ENCODE measurements at places on chromosomes 16 and 17. TPM values are rescaled to one million over a fixed set of nuclear protein-coding genes. Genes with fewer than 3 reads are reported as not detected.

GRCh38 chr16:87782033-87782432, 16.2 kb upstream of the KLHDC4 start:
- DNase-seq = no peak

GRCh38 chr17:79026376-79027273, 2.7 kb downstream of the C1QTNF1 start:
- DNase-seq = no peak

The KIF1C gene
- 174 TPM for total RNA-seq

The E4F1 gene
- total RNA-seq = 31.9 TPM

DNA sequence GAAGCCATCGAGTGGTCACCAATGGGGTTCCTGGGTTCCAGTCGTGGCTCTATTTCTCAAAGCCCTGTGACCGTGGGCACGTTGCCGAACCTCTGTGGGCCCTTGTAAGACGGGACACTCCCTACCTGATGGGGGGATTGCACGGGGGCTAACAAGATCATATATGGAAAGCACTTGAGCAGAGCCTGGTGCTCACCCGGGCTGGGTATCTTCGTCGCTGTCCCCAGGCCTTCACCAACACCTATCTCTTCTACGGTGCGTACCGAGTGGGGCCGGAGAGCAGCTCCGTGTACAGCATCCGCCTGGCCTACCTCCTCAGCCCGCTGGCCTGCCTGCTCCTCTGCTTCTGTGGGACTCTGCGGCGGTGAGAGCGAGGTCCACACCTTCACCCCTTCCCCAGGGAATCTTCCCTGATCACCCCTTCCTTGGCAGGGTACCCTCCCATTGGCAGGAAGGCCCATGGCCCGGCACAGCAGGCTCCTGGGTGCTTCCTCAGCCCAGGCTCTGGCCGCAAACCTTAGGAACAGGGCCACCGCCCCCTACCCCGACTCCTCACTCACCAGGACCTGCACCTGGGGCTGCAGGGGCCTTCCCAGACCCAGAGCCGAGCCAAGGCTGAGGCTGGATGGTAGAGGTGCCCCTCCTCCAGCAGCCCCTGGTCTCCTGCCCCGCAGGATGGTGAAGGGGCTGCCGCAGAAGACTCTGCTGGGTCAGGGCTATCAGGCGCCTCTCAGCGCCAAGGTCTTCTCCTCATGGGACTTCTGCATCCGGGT, 2.8 kb downstream of the TMC8 start:
- DNase-seq = no peak

DNA sequence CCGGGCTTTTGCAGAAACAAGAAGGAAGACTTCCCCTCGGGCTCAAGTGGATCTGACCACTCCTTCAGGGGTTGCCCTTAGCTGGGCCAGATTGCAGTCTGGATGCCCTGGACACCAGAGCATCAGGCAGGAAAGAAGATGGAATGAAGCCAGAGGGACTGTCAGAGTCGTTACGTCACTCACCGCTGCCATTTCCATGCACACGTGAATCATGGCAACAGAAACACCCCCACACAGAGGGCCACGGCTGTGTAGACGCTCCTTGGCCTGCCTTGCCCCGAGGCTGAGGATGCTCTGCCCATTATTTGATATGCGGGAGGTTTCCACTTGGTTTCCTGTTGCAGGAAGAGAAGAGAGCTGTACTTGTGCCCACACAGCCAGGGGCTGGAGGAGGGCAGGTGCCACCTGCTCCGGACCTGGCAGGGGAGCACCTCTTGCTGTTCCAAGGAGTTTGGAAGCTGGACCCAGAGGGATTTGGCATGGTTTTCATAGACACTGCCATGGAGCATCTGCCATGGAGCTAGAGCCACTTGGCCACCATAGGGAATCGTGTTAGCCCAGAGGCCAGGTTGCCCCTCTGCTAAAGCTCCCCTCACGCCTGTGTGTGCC, 29.4 kb downstream of the RBFOX3 start:
- DNase-seq = no peak

DNA sequence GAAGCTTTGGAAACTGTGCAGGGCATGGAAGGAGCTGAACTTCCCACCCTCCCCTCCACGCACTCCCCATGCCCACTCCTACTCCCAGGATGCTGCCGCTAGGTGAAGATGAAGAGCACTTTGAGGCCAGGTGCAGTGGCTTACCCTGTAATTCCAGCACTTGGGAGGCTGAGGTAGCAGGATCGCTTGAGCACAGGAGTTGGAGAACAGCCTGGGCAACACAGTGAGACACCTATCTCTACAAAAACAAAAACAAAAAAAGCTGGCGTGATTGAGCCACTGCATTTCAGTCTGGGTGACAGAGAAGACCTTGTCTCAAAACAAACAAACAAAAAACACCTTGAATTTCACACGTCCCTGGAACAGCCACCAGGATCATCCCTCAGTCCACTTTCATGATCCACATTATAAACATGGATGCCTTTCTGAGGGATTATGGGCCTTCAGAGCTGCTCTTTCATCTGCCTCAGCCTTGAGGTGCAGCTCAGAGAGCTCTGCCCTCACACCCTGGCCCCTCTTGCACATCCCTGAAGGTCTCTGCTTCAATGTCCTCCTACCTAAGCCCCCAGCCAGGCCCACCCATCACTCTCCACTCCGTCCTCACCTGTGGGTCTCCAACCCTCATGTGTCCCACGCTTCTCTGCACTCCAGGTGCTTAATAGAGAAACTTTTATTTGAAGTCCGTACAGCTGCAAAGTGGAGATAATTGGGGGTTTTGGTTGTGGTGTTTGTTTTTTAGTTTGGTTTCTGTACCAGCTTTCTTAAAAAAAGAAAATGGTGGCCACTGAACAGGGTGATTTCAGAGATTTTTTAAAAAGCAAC, 25.8 kb downstream of the PHB1 start:
- DNase-seq = no peak

GRCh38 chr17:48177816-48178215, 70.2 kb downstream of the SNX11 start:
- DNase-seq = no peak

GRCh38 chr17:27610304-27610677, 20.7 kb upstream of the LGALS9 start:
- no peak for DNase-seq

DNA sequence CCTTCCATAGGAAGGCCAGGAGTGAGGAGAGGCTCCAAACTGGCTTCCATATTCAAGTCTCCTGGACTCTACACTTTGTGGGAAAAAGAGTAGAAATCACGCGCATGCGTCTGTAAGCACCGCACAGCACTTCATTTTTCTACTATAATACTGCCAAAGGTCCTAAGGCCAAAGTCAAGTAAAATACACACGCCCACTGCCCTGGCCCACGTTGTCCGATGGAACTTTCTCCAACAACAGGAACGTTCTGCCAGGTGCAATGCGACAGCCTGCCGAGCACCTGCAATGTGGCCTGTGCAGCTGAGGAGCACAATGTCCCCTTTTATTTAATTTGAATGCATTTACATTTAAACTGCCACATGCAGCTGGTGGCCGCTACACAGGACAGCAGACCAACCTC, 23.5 kb downstream of the DNASE1 start:
- DNase-seq = no peak

DNA sequence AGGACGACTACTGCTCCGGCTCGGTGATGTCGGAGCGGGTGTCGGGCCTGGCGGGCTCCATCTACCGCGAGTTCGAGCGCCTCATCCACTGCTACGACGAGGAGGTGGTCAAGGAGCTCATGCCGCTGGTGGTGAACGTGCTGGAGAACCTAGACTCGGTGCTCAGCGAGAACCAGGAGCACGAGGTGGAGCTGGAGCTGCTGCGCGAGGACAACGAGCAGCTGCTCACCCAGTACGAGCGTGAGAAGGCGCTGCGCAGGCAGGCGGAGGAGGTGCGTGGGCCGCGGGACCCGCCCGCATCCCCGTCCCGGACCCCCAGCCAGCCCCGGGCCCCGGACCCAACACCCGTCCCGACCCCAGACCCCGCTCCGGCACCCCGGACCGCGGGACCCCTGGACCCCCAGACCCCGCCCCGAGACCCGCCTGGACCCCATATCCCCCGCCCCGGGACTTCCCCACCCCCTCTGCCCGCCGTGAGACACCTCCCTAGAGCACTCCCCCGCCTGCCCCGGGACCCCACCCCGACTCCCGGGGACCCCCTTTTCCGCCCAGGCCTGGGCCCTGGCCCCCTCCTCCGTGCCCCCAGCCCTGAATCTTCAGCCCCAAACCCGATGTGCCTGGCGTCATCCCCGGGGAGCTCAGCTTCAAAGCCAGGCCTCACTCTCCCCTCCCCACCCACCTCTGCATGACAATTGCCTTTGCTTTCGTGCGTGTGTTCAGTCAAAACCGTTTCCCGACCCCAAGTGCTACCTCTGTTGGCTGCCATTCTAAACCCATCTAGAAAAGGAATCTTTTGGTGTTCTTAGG, 594 bp downstream of the MAPK8IP3 start:
- no peak for DNase-seq

- no peak for DNase-seq
Observed at GRCh38 chr17:5122586-5123342, 6.9 kb downstream of the USP6 start.
